ENCODE measurements at places on chromosomes 2 and 18.
A peak's percentile ranks its signal among the peaks of the same experiment; 100 is the strongest.

- DNase-seq: peak; percentile 6
Measured at GRCh38 chr18:36744261-36744876, 84.4 kb downstream of the TPGS2 start.

- DNase-seq: no peak
Measured at GRCh38 chr2:205684871-205685313, 2.6 kb downstream of the NRP2 start.

- DNase-seq: no peak
Measured at GRCh38 chr2:23510471-23510870, 125.5 kb downstream of the KLHL29 start.

GRCh38 chr2:1162768-1163584, 212.3 kb downstream of the SNTG2 start:
- no peak for DNase-seq

GRCh38 chr2:14524041-14524802, 108.3 kb upstream of the LRATD1 start:
- peak; percentile 90 for DNase-seq

GRCh38 chr2:128626760-128627511, 308.3 kb upstream of the HS6ST1 start:
- DNase-seq: no peak

DNA sequence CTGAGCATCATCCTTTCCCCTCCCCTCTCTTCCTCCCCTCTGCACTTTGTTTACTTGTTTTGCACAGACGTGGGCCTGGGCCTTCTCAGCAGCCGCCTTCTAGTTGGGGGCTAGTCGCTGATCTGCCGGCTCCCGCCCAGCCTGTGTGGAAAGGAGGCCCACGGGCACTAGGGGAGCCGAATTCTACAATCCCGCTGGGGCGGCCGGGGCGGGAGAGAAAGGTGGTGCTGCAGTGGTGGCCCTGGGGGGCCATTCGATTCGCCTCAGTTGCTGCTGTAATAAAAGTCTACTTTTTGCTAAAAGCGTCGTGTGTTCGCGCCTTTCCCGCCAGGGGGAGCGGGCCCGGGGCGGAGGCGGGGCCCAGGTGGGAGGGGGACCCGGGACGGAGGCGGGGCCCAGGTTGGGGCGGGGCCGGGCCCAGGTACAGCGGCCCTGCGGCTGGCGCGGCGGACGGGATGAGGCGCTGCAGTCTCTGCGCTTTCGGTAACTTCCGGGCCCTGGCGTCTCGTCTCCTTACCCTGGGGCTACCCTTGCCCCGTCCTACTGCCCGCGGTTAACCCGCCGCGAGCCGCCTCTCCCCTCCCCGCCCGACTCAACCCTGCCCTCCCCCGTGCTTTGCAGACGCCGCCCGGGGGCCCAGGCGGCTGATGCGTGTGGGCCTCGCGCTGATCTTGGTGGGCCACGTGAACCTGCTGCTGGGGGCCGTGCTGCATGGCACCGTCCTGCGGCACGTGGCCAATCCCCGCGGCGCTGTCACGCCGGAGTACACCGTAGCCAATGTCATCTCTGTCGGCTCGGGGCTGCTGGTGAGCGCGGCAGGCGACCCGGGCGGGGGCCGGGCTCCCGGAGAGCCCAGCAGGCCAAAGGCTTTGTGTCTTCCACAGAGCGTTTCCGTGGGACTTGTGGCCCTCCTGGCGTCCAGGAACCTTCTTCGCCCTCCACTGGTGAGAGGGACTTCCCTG, at the start of gene KRTCAP3:
TSS of gene KRTCAP3 (plus strand) at position 424 of the 962 bp plus-strand sequence. CDS start at position 456, 32 bp downstream.
- no peak for DNase-seq

DNA sequence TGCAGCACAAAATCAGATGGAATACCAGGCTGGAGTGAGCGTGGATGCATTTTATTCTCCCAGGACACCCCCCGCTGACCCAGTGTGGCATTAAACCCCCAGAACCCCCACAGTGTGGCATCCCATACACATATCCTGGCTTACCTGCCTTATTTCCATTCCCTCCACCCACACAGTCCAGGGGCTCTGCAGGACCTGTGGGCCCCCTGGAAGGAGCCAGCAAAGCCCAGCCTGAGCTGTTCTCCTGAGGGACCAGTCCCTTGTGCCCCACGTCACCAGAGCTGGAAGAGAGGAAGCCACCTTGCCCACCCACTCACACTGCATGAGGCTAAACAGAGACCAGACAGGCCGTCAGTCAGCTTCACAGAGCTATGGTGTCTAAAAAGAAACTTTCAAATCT, 20.1 kb downstream of the ST8SIA5 start:
- no peak for DNase-seq

All from fibroblast of mammary gland (primary cell).